AG09309 (cell line): ENCODE measurements at places on chromosomes 4 and X.

GRCh38 chr4:87950493-87950892, 25.0 kb upstream of the SPP1 start:
- no peak for DNase-seq

- DNase-seq = no peak
Measured at GRCh38 chr4:11954093-11954492, 525.4 kb upstream of the HS3ST1 start.

DNA sequence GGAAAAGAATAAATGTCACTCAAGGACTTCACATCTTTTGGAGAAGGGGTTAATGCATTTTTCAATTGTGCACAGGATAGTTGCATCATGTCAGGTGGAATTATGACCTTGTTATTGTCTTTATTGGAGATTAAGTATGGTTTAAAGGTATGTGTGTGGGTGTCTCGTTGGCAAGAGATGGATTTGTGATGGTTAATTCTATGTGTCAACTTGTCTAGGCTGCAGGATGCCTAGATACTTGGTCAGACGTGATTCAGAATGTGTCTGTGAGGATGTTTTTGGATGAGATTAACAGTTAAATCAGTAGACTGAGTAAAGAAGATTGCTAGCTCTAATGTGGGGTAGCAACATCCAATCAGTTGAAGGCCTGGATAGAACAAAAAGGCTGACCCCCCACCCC, 42.2 kb upstream of the HSD17B10 start:
- DNase-seq = peak; percentile 41

GRCh38 chr4:139392797-139393196, 61.1 kb upstream of the RAB33B start:
- DNase-seq = no peak

DNA sequence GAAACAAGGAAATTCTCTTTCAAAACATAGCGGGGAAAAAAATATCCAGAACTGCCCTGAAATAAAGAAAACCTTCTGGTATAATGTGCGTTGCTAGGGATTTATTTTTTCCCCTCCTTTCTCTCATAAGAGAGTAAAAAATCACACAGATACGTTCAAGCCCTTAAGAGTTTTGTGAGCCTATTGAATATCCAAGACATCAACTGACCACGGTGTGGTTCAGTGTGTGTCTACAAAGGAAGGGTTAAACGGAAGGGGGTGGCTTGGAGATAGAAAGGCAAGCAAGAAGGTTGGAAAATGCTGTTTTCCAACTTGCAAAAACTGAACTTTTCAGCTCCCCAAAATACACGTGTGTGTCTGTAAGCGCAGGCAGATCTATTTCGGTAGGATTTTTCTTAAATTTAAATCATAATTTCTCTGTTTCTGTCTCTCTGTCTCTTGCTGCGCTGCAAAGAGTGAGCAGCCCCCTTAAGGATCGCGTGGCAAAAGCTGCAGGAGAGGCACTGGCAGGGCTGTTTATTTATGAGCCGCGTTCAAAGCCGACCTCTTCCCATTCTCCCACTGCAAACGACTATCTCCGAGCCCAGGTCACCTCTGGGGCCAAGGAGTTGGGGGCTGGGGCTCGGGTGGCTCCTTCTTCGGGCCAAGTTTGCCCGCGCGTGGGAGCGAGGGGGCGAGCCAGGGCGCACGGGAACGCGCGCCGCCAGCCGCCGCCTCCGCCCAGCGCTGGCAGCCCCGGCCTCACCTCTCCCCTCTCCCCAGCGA, 492 bp upstream of the SLIT2 start:
- DNase-seq = no peak

DNA sequence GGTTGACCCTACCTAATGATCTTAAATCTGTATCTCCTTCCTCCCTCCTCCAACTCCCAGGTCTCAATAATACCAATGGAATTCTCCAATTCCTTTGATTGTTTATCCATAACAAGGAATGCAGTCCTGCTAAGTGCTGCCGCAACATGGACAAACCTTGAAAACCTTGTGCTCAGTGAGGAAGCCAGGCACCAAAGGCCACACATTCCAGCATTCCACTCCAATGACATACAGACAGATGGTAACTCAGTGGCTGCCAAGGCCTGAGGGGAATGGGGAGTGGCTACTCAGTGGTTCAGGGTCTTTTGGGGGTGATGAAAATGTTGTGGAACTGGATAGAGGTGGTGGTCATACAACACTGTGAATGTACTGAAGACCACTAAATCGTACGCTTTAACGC, 10.4 kb downstream of the HAUS7 start:
- no peak for DNase-seq
